Psoas muscle (tissue), 8 donors: ENCODE measurements at places on chromosomes 7 and 10.

DNA sequence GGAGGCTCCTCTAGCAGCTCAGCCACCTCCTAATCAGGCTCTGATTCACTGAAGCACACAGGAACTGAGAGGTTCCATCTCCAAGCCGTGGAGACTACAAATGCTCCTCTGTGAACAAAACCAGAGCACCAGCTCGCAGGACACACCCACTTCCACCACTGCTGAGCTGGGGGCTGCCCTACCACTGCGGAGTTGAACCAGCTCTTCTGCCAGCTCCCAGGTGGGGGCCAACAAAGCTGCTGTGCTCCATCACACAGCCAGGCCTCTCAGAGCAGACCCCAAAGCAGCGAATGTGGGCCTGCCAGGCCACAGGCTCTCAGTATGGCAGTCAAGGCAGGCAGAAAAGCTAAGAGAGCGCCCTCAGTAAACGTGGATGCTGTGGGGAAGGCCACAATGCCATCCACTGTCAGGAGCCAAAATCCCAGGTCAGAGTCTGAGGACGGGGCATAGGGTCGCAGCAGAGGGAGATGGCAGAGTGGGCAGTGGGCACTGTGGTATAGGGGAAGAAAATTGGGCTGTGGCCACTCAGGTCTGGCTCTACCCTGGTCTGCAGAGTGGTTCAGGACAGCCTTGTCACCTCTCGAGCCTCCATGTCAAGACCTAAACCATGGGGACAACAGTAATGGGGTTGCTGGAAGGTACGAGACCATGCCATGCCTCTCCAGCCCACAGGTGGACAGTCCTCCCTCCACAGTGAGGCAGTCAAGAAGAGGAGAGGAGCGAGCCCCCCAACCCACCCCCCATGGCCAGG lies 82.1 kb downstream of the GRID1 start:
- H3K27ac ChIP-seq = no peak overlapping the region
- H3K27me3 ChIP-seq = no peaks in the 10 kb centered on the region
- no peaks in the 10 kb centered on the region for H3K36me3 ChIP-seq
- no peak overlapping the region for H3K4me3 ChIP-seq
- no peaks in the 10 kb centered on the region for H3K4me1 ChIP-seq

DNA sequence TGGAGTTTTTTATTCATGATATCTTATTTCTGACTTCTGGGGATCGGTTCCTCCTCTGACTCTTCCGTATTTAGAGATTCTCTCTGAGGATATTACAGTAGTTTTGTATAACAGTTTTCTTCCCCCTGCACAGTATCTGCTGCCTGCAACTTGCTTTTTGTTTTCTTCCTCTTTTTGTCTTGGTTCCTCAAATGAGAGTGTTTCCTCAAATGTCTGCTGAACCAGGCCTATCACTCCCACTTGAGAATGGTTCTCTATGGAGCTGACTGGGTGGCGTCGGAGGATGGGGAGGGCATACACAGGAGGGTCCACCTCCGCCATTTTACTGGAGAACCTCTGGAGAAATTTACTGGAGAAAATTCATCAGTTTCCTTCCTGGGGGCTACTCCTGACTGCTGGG lies 27.7 kb downstream of the ARHGAP22 start:
- H3K4me1 ChIP-seq = no peaks in the 10 kb centered on the region
- no peak for DNase-seq
- H3K27me3 ChIP-seq = peaks cover 2% of the 10 kb centered on the region

- H3K36me3 ChIP-seq = no peaks in the 10 kb centered on the region
- DNase-seq = no peak
- H3K27ac ChIP-seq = no peak overlapping the region
- peaks cover 6% of the 10 kb centered on the region for H3K27me3 ChIP-seq
Measured at GRCh38 chr10:130905386-130905785, 406.1 kb downstream of the TCERG1L start.

GRCh38 chr7:104415700-104416099 lies 87.3 kb downstream of the LHFPL3 start:
- no peaks in the 10 kb centered on the region for H3K27me3 ChIP-seq
- no peak for DNase-seq
- no peak overlapping the region for H3K27ac ChIP-seq
- H3K4me1 ChIP-seq = no peaks in the 10 kb centered on the region
- H3K36me3 ChIP-seq = no peaks in the 10 kb centered on the region
